Activated T-cell treated with anti-CD3 and anti-CD28 coated beads, Interleukin-2, amount 50 U/mL, for 72 hours (primary cell): ENCODE measurements at places on chromosomes 13 and 19. TPM values are rescaled to one million over a fixed set of nuclear protein-coding genes. Genes with fewer than 3 reads are reported as not detected.
A peak's percentile ranks its signal among the peaks of the same experiment; 100 is the strongest.

GRCh38 chr13:94408314-94409036 lies 71.0 kb downstream of the DCT start:
- no peak for DNase-seq

DNA sequence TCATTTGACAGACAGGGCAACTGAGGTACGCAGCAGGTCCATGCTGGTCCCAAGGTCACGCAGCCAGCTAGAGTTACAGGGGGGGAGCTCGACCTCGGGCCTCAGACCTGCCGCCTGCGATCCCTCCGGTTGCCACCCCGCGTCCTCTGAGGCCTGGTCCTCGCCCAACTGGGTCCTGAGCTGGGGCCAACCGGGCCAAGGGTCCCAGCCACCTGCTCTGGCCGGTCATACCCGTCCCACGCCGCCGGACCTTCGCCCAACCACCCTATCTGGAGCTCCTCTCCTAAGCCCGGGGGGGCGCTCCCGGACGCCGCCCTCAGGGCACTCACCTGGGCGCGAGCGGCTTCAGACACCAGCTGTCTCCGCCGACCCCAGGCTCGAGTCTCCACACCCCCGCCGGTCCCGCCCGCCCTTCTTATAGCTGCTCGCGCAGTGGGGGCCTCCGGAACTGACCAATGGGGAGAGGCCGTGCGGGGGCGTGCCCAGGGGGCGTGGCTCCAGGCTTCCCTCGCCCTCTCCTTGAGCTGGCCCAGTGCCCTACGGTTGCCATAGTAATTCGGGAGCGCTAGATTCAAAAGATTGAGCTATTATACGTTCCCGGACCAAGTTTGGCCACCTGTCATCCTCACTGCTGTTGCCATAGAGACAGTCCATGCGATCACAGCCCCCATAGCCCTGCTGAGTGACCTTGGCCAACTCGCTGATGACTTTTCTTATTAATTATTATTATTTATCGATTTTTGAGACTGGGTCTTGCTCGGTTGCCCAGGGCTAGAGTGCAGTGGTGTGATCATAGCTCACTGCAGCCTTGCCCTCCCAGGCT lies at the start of gene PLIN5:
Gene PLIN5 (minus strand): TSS at position 389 of the 823 bp plus-strand sequence. CDS start 1,150 bp downstream, outside the sequence.
- peak; percentile 54 for DNase-seq

CRB3 gene
- total RNA-seq, result 3.9 TPM

GRCh38 chr19:32675720-32676185 lies at the start of gene RGS9BP:
Gene RGS9BP (plus strand): TSS chr19:32675848. CDS start chr19:32676264, 416 bp downstream.
- peak; percentile 66 for DNase-seq

KLK12 gene
- total RNA-seq, result not detected

MYO1F gene
- 23.3 TPM for total RNA-seq

ZNF154 gene
- 4.3 TPM for total RNA-seq
